ENCODE measurements at places on chromosomes 7 and 10. TPM values are rescaled to one million over a fixed set of nuclear protein-coding genes. Genes with fewer than 3 reads are reported as not detected.

DNA sequence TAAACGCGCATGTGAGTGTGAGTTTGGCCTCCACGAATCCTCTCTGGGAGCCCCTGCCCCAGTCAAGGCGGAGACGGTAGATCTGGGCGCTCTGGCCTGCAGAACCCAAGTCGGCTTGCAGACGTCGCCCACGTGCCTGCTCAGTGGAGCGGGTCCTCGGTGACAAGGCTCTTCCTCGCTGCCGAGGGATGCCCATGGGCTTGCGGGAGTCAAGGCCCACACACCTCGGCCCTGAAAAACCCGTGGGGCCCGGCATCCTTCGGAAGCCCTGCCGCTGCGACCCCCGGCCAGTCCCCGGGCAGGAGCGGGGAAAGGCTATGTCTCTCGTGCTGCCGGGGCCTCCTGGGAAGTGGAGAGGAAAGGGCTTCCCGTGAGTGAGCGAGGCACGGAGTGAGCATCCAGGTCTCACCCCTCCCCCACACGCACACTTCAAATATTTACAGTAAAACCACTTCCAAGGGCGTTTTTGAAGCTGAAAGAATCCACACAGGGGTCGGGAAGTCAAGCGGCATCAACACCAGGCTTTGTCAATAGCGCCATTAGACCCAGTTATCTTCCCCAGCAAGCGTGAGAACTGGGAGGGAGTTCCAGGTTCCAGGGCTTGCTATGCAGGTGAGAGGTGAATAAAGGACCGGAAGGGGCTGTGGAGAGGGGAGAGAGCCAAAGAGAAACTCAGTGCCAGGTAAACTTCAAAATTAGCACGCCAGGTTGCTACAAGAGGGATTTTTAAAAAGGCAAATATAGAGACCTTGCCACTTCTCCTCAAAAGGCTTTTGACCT is 1.1 kb upstream of the MNX1 start:
- peak; percentile 65 for DNase-seq

- DNase-seq, result peak; percentile 71
These were observed 74.6 kb upstream of the NKX6-2 start for GRCh38 chr10:132860532-132860931.

- DNase-seq, result no peak
These were observed 478.7 kb downstream of the GRM8 start for GRCh38 chr7:126774077-126774476.

The IDI2 gene
- not detected for total RNA-seq

DNA sequence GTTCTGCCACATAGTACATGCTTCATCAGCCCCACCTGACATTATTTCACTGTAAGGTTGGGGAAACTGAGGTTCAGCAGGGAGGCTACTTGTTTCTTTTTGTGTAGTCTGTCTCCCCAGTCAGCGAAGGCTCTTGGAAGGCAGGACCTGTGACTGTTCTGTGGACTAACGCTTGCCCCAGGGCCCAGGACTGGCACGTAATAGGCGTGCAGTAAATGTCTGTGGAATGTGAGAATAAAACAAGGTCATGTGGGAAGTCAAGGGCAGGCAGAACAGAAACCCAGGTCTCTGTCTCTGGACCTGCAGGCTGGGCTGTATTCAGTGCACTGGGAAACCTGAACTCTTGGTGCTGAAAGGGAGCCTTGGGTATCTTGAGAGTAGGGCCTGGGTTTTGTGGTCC is 168.7 kb downstream of the RPS24 start:
- no peak for DNase-seq

DNA sequence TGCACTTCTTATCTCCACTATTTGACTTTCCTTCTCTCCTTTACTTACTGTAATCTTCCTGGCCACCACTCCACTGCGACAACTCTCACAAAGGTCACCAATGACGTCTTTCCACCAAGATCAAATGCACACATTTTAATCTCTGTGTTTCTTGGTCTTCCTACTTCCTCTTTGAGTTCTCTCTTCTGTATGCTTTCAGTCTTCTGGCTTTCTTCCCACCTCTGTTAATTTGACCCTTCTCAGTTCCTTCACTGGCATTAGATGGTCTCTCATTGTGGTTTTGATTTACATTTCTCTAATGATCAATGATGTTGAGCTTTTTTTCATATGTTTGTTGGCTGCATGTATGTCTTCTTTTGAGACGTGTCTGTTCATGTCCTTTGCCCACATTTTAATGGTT is 31.9 kb downstream of the FAM107B start:
- no peak for DNase-seq

- no peak for DNase-seq
These were observed 4.4 kb upstream of the SMIM30 start for GRCh38 chr7:113122744-113123143.

GRCh38 chr10:1642600-1643160 is 94.6 kb downstream of the ADARB2 start:
- DNase-seq, result no peak

DNA sequence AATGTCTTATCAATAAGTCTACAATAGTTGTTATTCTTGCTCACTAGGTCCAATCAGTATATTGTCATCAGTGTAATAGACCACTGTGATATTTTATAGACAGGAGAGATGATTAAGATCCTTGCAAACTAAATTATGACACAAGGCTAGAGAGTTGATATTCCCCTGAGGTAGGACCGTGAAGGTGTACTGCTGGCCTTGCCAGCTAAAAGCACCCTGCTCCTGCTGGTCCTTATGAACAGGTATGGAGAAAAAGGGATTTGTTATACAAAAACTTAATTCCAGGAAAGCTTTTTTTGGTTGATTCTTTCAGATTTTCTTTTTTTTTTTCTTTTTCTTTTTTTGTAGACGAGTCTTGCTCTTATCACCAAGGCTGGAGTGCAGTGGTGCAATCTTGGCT is 16.8 kb upstream of the TMEM213 start:
- DNase-seq, result no peak

DNA sequence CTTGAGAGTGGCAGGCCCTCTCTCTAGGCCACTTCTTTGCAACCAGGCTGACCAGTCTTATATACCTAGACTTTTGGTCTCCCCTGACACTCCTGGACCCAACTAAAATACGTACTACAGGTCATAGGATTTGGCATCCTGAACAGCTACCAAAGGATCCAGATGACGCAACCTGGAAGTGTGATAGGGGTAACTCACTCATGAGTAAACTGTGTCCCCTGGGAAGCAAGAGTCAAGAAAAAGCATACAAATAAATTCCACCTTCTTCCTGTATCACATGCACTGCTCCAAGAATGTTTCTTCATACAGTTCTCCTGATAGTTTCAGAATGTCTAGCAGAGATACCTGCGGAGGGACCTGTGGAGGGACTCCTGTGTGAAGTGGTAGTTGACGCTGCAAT is 172.3 kb downstream of the MDFIC start:
- DNase-seq, result no peak

DNA sequence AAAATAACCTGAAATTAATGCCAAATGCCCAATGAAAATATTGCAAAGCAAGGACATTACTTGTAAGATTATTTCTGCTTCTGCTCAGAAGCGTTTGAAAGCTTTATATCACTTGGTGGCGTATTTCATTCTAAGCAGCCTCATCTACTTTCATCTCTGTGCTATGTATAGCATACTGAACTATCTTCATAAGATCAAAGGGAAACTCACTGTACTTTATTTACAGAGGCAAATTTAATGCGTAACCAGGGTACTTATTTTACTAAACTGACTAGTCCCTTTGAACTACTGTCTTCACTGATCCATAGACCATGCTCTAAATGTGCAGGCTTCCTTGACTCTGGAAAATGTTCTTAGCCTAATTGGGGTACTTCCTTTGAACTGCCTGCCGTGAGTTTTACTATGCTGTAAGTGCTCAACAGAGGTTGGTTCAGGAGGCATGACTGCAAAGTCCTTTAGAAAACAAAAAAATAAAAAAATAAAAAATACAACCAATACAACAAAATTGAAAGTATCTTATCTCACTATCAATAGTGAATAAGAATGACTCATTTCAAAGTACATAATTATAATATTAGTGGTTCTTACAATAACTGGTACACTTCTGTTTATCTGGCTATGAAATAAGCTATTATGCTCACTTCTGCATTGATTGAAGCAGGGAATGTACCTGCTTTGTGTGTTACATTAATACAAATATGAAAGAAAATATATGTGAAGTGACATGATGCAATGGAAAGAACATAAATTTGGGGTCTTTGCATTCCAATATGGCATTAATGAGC is 41.0 kb upstream of the TSPAN12 start:
- no peak for DNase-seq

DNA sequence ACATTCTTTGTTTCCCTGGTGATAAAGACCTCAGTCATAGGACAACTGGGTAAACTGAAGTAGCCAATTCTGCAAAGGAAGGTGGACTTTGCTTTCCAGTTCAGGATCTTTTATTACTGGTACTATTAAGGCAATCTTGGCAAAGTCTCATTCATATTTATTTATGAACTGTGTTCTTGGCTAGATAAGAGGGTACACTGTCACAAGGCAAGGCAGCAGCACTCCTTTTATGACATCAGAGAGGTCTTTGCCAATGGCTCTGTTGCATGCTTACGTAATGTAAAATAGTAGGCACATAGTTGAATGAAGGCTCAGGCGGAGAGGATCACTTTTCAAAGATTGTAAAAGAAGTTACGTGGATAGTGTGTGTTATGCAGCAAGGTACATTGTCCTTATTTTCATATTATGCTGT is 63.7 kb upstream of the PDK4 start:
- no peak for DNase-seq

The SPDYE1 gene
- not detected for total RNA-seq

GRCh38 chr10:91567815-91568214 is 65.1 kb downstream of the PPP1R3C start:
- DNase-seq, result no peak

The OR2A1 gene
- total RNA-seq, result not detected

DNA sequence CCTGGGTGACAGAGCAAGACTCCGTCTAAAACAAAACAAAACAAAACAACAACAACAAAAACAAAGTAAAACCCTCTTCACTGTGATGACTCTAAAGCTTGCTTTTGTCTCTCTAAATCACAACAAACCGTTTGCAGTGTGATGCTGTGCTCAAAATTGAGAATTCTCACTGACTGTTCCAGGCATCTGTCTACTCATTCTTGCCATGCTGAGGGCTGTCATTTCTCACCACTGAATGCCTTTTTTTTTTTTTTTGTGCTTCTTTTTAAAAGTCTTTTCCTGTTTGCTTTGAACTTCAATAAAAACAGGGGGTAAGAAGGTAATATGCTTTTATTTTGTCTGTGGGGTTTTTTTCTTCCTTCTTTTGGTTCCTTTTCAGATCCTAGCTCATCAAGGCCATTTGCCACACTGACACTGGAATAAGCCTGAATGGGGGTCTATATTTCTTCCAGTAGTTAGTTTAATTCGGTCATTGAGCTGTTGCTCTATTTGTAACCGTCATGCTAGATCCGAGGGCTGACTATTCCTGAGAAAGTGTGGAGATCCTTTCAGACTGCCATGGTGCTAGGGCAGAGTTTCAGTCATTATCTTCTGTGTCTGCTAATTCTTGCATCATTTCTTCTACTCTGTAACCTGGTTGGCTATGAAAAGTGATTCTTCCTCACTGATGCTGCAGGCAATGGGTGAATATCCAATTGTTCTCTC is 10.6 kb downstream of the FAS start:
- no peak for DNase-seq

The NEURL1 gene
- not detected for total RNA-seq

The SYT15 gene
- total RNA-seq, result 2.3 TPM

The TEX47 gene
- not detected for total RNA-seq

The MRC1 gene
- total RNA-seq, result 7.0 TPM

DNA sequence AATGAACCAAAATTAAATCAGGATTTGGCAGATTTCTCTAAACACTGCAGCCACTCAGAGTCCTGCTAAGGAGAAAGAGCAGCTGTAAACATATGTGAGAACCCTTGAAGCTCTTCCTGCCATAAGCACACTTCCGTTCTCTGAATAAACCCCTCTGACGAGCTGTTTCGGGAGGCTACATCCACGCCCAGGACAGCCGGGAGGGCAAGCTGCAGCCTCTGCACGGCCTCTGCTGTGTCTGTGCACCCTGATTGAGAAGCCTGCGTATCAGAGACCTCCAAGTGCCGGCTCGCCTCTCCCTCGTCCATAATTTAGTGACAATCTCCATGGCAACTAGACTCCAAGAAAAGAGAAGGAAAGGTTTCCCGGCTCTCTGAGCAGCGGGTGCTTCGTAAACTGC is 114.4 kb downstream of the PTPRN2 start:
- no peak for DNase-seq

The CLDN12 gene
- total RNA-seq, result 24.2 TPM

DNA sequence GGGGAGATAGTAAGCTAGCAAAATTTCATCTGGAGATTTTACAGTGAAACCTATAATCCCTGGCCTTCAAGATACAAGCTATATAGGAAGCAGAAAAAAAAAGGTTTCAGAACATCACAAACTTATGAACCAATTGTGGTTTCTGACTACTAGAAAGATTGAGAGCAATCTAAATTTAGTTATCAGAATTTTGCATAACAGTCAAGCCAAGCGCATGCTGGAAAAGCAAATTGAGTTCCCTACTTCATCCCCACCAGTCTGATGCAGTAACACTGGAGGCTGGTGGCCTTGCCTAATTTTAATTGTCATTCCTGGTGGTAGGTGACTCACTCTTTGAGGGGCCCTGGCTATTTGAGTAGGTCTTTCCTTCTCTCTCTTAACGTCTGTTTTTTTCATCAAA is 46.3 kb upstream of the ELMO1 start:
- no peak for DNase-seq

The SEC61A2 gene
- 5.9 TPM for total RNA-seq

DNA sequence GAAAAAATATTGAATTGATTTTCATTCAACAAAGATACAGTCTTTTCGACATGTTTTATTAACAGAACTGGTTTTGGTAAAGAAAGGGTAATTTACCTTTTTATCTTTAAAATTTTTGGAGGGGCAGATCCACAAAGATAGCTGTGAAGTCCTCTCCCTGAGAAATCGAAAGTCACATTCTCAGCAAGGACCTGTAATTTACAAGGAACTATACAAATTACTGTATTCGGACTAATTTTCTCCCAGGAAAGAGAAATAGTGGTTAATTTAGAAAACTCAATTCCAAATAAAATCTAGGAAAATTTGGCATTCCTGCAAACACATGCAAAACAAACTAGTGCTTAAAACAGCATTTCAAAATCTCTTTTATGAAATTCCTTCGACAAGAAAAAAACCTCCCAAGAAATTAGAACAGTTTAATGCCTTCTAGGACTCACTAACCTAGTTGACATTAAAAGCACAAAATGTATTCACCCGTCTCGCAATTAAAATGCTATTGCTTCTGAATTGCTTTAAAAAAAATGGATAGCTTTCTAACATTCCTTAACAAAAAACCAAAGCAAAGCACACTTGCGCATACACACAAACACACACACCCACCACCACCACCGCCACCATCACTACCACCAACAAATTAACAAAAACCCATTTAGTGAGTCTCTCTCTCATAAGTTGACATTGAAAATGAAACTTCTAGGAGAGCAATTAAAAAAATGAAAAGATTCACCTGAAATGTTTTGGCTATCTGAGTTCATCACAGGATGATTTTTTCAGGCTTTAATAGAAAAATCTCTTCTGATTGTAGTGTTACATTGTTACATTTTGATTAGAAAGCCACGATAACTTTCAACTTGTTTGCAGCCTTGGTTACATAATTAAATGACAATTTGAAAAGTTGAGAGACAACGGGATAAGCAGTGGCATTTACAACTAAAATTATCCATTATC is 4.0 kb upstream of the NKX2-3 start:
- DNase-seq, result no peak

- no peak for DNase-seq
These were observed 375.2 kb upstream of the GALNT17 start for GRCh38 chr7:70756789-70757188.

The MRPS17 gene
- 5.6 TPM for total RNA-seq

- no peak for DNase-seq
These were observed 1064.6 kb upstream of the LRRTM3 start for GRCh38 chr10:65861249-65861648.

GRCh38 chr7:105346593-105347322 is 42.0 kb downstream of the SRPK2 start:
- no peak for DNase-seq

Measured in suprapubic skin (tissue), 4 donors.